Smooth muscle cell of trachea (primary cell): ENCODE measurements at places on chromosomes 7 and 10. TPM values are rescaled to one million over a fixed set of nuclear protein-coding genes. Genes with fewer than 3 reads are reported as not detected.

The COL28A1 gene
- 0.58 TPM in 1 of 2 replicates, not detected in the other for total RNA-seq

The CARD11 gene
- not detected in 2 replicates for total RNA-seq

The OR2F2 gene
- not detected in 2 replicates for total RNA-seq

The CEP55 gene
- 3.8 and 57.2 TPM in 2 replicates for total RNA-seq

The CYP3A5 gene
- total RNA-seq, result 0.17 and 0.44 TPM in 2 replicates

The LRMDA gene
- 2.0 and 2.5 TPM in 2 replicates for total RNA-seq
